ENCODE measurements at places on chromosomes 7 and 10. TPM values are rescaled to one million over a fixed set of nuclear protein-coding genes. Genes with fewer than 3 reads are reported as not detected.
A peak's percentile ranks its signal among the peaks of the same experiment; 100 is the strongest.

GRCh38 chr7:6637544-6638229, 569 bp downstream of the ZNF316 start:
- DNase-seq = no peak

DNA sequence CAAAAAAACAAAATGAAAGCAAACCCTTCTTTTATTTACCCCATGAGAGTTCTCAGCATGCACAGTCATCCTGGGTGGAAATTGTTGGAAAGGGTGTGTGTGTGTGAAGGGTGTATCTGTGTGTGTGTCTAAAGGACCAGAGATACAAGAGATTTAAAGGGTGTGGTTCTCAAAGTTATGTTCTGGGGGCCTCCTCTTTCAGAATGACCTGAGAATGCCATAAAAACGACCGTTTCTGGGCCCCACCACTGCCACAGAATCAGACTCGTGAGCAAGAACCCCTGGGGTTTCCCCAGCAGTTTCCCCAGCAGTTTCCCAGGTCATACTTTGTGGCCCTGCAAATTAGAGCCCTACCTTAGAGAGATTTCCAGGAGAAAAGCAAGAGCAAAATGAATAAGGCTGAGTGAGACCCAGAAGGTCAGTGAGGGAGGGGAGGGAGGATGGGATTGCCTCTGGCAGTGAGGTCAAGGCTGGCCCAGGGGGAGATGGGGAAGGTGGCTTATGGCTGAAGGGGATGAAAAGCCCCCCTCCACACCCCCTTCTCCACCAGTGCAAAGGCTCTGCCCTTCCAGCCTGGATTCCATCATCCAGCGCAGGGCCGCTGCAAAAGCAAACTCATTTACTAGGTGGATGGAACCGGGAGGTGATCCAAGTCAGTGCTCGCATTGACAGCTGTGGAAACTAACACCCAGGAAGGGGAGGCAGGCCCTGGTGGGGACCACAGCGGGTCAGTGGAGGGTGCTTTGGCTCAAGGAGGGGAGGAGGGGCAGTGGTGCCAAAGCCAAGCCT, 10.2 kb downstream of the PYROXD2 start:
- DNase-seq = no peak

DNA sequence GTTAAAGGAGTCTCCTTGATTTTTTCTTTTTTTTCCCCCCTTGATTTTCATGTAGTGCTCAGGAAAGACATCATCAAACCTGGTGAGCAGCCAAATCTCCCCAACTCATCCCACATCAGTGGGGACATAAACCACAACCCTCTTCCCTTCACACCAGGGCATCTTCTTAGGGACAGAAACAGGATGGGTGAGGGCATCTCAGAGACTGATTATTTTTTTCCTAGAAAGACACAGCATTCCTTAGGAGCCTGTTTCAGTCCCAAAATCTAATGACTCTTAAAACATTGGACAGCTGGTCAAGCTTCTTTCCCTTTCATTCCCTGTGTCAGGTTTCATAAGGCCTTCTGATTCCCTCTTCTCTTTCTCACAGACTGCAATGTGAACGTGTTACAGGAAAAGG, 31.5 kb upstream of the GSAP start:
- DNase-seq = no peak

DNA sequence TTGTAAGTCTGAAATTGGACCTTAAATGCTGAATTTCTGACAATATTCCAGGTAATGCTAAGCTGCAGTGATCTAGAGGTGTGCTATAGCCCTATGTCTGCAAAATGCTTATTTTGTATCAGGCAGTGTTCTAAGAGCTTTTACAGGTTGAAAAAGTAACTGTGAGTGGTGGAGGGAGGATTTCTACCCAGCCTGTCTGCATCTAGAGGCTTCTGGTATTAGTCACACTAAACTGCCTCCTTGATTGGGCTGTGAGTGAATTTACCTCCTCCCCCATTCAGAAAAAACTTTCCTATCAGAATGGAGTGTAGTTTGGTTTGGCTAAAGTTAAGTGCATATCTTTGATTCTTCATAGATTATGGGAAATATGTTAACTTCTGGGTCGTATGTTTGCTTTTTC, 56.8 kb downstream of the BBS9 start:
- DNase-seq = no peak

DNA sequence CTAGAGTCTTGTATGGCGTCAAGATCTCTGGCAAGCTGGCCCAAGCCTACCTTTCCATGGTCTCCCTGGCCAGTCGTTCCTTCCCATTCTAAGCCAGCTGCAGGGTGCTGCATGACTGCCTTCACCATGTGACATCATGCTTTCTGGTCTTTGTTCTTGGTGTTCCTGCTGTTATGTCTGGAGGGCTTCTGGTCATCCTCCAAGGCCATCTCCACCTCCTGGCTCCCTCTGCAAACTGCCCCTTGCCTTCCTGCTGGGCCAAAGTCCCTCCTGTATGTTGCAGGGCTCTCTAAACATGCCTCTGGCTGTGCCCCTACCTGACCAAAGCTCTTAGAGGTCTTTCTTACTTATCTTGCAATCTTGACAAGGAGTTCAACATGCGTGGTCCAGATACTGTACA, 44.4 kb upstream of the SHH start:
- no peak for DNase-seq

GRCh38 chr7:8822595-8822994, 389.2 kb downstream of the NXPH1 start:
- DNase-seq = no peak

DNA sequence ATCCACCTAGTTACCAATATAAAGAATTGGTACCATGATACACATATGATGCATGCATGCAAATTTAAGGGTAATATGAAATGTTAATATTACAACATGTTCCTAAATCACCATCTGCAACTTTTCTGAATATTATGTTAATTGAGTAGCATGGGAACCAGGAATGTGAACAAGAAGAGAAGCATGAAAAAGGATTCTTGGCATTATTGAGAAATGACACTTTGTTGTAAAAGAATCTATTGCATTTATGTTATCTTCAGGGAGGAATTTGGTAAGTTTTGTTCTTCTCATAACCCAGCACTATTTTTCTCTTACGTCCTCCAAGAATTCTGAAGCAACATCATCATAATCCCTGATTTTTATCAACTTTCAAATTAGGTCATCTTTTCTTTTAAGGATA, 159.9 kb upstream of the SLC25A13 start:
- no peak for DNase-seq

DNA sequence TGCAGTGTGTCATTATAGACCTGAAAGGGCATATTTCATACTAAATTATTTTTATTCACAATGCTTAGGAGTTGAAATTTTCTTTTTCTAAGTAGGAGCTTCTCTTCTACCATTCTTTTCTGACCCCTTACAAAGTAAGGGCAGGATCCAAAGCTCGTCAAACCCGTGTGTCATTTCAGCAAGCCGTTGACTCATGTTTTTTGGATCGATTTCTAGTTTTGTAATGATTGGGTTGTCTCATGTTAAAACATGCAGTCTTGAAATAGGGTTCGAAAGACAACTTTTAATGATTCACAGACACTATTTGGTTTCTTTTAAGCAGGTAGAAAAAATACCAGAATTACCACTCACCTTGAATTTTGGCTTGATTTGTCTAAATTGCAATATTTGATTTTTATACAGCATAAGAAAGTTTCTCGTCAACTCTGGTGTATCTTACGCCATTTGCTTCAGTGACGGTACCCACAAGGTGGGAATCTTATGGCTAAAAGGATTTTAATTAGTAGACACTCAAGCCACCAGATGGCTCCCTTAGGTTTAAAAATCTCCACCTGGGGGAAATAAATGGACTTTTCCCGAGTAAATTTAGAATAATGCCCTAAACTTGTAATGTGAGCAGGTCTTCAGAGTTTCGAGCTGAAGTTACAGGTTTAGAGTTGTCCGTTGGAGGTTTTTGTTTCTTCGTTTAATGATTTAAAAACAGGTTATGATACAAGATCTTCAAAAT, 283.4 kb downstream of the CCDC3 start:
- DNase-seq = no peak

- no peak for DNase-seq
Measured at GRCh38 chr7:40507166-40507565, 372.4 kb downstream of the SUGCT start.

GRCh38 chr7:64463636-64464375, 99.1 kb downstream of the ZNF680 start:
- peak; percentile 82 for DNase-seq

DNA sequence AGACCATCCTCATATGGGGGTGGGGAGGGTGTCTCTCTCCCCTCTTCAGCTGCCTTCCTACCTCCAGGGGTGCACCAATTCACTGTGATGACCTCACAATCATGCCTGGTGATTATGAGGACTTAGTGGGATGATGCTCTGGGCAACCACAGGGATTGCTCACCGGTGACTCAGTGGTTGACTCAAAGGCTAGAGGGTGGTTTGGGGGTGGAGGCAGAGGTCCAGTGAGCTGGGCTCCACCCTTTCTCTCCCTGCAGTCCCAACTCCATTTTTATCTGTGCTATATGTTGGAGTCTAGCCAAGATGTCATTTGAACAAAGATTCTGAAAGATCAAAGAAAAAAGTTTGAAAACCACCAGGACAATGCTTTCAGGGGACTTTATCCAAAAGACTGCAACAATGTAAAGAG, 286.9 kb downstream of the KCNMA1 start:
- DNase-seq = no peak

DNA sequence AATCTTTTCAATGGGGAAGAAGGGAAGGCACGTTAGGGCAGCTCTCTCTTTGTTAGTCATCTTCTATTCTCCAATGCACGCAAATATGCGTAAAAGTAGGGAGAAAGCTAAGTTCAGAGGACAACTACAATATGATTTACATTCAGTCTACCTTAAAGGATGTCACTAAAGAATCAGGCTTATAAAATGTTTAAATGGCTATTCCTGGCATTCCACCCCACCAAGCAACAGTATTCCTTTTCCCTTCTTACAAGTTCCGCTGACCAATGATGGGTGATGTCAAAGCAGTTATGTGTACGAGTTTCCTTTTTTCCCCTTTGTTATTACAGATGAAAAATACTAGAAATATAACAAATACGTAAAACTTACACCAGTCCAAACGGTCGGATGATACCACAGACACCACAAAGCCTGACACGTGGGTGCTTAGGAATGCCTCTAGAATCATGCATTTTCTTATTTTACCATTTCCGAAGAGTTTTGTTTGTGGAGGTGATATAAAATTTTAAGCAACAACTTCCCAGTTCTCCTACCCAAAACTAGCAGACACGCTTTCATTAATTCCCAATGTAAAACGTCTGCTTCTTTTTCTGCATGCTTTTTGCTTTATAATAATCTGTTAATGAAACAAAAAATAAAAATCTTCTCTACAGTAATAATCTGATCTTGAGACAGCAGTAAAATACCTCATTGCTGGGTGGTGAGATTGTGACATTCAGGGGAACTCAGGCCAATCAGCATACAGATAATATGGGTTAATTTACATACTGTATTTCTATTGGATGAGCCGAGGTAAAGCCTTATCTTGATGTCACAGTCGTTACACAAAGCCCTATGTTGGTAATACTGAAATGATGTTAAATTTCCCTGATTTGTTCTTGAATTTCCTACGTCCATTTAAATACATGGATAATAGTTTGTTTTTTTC, 708 bp upstream of the GPR85 start:
- DNase-seq = no peak

GRCh38 chr7:126959649-126960048, 293.1 kb downstream of the GRM8 start:
- DNase-seq = no peak

The MRPS33 gene
- total RNA-seq = 123 TPM

The COMMD3 gene
- 89.7 TPM for total RNA-seq

The TET1 gene
- 2.2 TPM for total RNA-seq

The NFKB2 gene
- total RNA-seq = 11.0 TPM

The WNT8B gene
- total RNA-seq = not detected

Data from left ventricle myocardium inferior (tissue), 1 donor.